ENCODE measurements at places on chromosomes 16 and 17. TPM values are rescaled to one million over a fixed set of nuclear protein-coding genes. Genes with fewer than 3 reads are reported as not detected.

GRCh38 chr16:23066676-23067075 lies 82.6 kb downstream of the USP31 start:
- no peak for DNase-seq

LYZL6 gene
- total RNA-seq = not detected

MYH1 gene
- not detected for total RNA-seq

MRPL38 gene
- 118 TPM for total RNA-seq

KRT15 gene
- total RNA-seq = 0.87 TPM
